MV-4-11 (cell line): ENCODE measurements at places on chromosomes 11 and 22.

GRCh38 chr11:777288-778255 lies at the start of gene GATD1:
GATD1 (minus strand) TSS chr11:777487; CDS start chr11:777462, 25 bp downstream.
- DNase-seq, result peak; percentile 75

- DNase-seq, result peak; percentile 94
Observed at GRCh38 chr11:75873417-75874221, 58.6 kb downstream of the UVRAG start.

- no peak for DNase-seq
Observed at GRCh38 chr11:121385688-121386087, 66.4 kb upstream of the SORL1 start.

GRCh38 chr11:69071956-69072355 lies 23.2 kb downstream of the TPCN2 start:
- no peak for DNase-seq

DNA sequence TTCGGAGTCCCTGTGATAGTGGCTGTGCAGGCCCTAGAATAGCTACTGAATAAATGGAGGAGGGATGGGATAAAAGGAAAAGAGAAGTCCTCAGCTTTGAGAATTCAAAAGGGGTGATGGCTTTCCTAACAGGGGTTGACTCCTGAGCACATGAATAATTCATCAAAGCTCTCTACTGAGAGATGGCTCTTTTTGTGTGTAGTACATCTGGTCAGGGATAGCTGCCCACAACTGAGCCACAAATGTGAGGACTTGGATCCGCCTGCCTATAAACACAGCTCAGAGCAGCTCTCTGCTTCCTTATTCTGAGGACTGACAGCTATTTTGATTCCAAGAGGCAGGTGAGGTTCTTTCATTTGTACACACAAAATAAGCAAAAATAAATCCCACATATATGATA lies 82.3 kb downstream of the USP35 start:
- DNase-seq, result no peak

GRCh38 chr11:131906963-131907362 lies 536.5 kb downstream of the NTM start:
- no peak for DNase-seq

GRCh38 chr11:114115451-114115928 lies 56.0 kb downstream of the ZBTB16 start:
- no peak for DNase-seq

GRCh38 chr22:43826142-43827002 lies 14.3 kb upstream of the EFCAB6 start:
- peak; percentile 10 for DNase-seq

DNA sequence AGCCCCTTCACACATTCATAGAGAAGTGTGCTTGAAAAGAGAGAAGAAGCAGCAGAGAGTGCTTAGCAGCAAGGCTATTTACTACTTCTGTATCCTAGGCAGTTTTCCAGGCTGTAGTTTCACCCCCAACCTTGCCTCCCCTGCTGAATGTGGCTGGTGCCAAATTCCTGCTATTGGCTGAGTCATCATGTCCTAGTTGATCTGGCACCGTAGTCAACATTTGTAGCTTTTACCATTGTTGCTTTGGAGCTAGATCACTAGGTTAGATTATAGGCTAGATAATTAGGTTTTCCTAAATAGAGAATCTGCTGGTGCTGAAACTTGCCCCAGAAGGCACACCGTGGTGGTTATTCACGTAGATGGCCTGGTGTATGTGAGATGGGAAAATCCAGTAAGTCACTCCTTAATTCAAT lies 32.7 kb downstream of the ARHGAP42 start:
- DNase-seq, result no peak

GRCh38 chr11:134046681-134047449 lies 22.0 kb upstream of the JAM3 start:
- no peak for DNase-seq

GRCh38 chr11:79258576-79258975 lies 182.3 kb downstream of the TENM4 start:
- no peak for DNase-seq

- DNase-seq, result no peak
Observed at GRCh38 chr11:16195651-16196050, 160.7 kb downstream of the SOX6 start.
